ENCODE measurements at places on chromosomes 4 and X.

DNA sequence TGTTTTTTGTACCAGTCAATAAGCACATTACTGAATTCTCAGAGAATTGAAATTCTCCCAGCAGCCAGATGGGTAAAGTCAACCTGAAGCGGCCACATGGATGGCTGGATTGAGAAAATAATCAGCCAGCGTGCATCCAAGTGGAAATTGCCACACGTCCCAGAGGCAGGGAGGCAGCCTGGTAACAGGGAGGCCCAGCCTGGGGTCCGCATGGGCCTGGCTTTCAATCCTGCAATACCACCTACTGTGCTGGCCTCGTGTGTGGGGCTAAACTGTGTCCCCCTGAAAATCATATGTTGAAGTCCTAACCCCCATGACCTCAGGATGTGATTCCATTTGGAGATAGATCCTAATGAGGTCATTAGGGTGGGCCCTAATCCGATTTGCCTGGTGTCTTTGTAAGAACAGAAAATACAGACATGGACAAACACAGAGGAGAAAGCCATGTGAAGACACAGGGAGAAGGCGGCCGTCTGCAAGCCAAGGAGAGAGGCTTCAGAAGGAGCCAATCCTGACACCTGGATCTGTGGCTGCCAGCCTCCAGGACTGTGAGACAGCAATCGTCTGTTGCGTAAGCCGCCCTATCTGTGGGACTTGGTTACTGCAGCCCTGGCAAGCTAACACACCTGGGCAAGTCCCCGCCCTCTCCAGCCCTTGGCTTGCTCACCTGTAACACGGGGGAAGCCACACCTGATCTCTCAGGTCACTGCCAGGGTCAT is 90.3 kb downstream of the JAKMIP1 start:
- H3K36me3 ChIP-seq: no peaks in the 10 kb centered on the region
- H3K4me1 ChIP-seq: peaks cover 10% of the 10 kb centered on the region
- peak; percentile 50 for DNase-seq

GRCh38 chr4:183659872-183660242 is 764 bp downstream of the TRAPPC11 start:
- H3K27me3 ChIP-seq: no peaks in the 10 kb centered on the region
- peaks cover 18% of the 10 kb centered on the region for H3K4me1 ChIP-seq
- DNase-seq: no peak
- H3K27ac ChIP-seq: peak overlapping the region; percentile 87
- peaks cover 3% of the 10 kb centered on the region for H3K36me3 ChIP-seq

- no peaks in the 10 kb centered on the region for H3K36me3 ChIP-seq
- peak overlapping the region; percentile 76 for H3K27ac ChIP-seq
- no peak for DNase-seq
Measured at GRCh38 chrX:40471965-40472648, 108.7 kb upstream of the ATP6AP2 start.

GRCh38 chrX:13786048-13786447 is 30.8 kb downstream of the GPM6B start:
- H3K4me3 ChIP-seq: no peak overlapping the region
- peaks cover 1% of the 10 kb centered on the region for H3K4me1 ChIP-seq

GRCh38 chrX:131779306-131779705 is 235.4 kb downstream of the OR13H1 start:
- H3K36me3 ChIP-seq: peaks cover 40% of the 10 kb centered on the region
- H3K27ac ChIP-seq: no peak overlapping the region
- no peaks in the 10 kb centered on the region for H3K4me1 ChIP-seq
- no peaks in the 10 kb centered on the region for H3K27me3 ChIP-seq
- no peak for DNase-seq

DNA sequence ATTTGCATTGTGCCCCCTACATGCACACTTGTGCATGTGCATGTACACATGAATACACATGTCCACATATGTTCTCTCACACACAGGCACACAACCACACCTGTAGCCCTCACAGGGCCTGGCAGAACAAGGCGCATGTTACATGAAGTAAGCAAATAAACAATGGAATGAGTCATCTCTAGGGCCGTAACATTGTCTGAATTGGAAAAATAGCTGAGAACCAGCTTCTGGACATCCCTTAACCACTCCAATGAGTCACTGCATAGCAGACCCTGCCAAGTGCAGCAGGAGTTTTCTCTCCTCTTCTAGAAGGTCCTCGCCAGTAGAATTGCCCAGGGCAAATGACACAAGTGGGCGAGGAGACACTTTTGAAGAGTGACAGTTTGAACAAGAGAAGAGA is 66.1 kb downstream of the MAGEA10 start:
- no peaks in the 10 kb centered on the region for H3K4me1 ChIP-seq
- H3K36me3 ChIP-seq: no peaks in the 10 kb centered on the region
- H3K4me3 ChIP-seq: no peak overlapping the region

GRCh38 chrX:21959362-21960051 is 19.0 kb downstream of the SMS start:
- H3K27me3 ChIP-seq: no peaks in the 10 kb centered on the region
- peak overlapping the region; percentile 78 for H3K27ac ChIP-seq
- DNase-seq: no peak
- peaks cover 46% of the 10 kb centered on the region for H3K4me1 ChIP-seq
- H3K4me3 ChIP-seq: no peak overlapping the region
- H3K36me3 ChIP-seq: peaks cover 13% of the 10 kb centered on the region

Data from progenitor cell of endocrine pancreas (in vitro differentiated cells).